NCI-H510A (cell line): ENCODE measurements at places on chromosomes 3 and 15.

DNA sequence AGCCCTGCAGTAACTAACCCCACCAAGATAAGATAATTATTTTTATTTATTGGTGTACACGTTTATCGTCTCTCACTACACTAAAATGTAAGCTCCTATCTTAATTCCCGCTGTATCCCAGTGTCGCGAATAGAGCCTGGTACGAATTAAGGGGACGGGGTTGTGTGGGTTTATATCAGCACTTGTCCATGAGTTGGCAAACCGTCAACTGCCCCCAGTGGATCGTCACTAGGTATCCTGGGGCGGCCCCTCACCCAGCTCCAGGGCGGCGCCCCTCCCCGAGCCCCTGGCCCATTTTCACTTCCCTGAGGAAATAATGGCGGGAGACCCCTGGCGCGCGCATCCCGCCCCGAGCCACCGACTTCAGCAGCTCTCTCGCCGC lies 465 bp downstream of the RUVBL1 start:
- DNase-seq: no peak

DNA sequence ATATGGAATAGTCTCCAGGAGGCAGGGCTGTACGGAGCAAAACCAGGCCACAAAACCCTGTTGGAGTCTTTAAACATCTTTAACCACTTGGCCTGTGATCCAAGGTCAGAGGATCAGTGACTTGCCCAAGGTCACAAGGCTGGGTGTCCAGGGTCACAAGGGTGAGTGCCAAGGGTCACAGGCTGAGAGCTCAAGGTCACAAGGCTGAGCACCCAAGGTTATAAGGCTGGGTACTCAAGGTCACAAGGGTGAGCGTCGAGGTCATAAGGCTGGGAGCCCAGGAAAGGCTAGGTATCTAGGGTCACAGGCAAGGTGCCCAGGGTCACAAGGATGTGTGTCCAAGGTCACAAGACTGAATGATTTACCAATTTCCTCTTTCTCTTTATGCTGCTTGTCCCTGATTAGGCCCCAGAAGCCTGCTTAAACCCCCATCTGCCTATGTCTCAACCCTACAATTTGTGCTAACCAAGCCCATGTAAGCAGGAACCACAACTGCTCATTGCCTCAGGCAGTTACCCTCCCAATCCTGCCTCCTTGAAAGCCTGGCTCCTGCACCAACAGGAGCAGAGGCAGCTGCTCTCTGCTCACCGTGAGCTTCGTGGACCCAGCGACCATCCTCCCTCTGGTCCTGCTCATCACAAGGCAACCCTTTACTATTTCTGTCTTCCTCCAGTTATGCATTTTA lies 51.5 kb downstream of the MGLL start:
- no peak for DNase-seq

DNA sequence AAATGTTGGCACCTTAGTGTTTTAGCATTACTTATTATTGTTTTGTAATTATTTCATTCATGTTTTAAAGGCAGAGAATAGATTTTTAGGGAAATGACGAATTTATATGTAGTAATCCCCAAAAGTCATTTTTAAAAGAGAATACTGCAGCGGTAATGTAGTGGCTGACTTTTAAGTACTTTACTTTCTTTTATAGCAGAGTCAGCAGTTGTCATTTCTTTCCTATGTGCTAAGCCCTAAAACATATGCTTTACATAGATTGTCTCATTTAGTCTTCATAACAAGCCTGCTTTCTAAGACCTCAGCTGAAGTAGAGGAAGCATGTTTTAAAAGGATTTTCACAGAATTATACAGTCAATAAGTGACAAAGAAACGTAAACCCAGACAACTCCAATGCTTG lies 102.1 kb upstream of the PEX5L start:
- DNase-seq: no peak

GRCh38 chr15:48851956-48852355 lies 26.0 kb upstream of the EID1 start:
- no peak for DNase-seq

- no peak for DNase-seq
Observed at GRCh38 chr3:177721864-177722785, 524.8 kb upstream of the TBL1XR1 start.

- no peak for DNase-seq
Observed at GRCh38 chr3:177557548-177557947, 360.3 kb upstream of the TBL1XR1 start.

DNA sequence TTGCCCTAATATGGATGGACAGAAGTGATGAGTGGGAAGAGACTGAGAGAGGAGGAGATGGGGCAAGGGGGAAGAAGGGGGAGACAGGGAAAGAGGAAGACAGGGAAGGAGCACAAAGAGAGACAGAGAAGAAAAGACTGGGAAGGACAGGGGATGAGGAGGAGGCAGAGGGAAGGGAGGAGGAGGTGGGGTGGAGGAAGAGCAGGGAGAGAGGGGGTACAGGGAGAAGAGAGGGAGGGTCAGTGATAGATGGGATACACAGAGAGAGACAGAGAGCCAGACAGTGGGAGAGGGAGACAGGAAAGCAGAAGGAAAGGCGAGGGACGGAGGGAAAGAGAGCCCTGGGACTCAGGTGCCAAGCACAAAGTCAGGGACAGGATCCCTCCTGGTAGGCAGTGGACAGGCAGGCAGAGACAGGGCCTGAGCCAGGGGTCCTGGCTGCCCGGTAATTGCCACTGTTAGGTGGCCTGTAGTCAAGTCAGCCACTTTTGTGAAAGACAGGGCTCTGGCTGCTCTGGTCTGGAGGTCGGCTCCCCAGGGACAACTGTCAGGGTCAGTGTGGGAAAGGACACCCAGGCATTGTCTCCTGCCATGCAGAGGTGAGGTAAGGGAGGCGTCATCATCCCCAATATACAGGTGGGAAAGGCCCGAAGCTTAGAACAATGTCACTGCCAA lies 9.8 kb downstream of the VILL start:
- DNase-seq: no peak

GRCh38 chr3:55368366-55368765 lies 118.7 kb downstream of the WNT5A start:
- no peak for DNase-seq

GRCh38 chr3:99348451-99348850 lies 289.9 kb upstream of the COL8A1 start:
- DNase-seq: no peak

GRCh38 chr3:182644013-182644412 lies 149.3 kb upstream of the ATP11B start:
- no peak for DNase-seq

- DNase-seq: no peak
Observed at GRCh38 chr3:195410546-195410945, 32.3 kb downstream of the ACAP2 start.

GRCh38 chr3:182389071-182389815 lies 404.1 kb upstream of the ATP11B start:
- peak; percentile 69 for DNase-seq

DNA sequence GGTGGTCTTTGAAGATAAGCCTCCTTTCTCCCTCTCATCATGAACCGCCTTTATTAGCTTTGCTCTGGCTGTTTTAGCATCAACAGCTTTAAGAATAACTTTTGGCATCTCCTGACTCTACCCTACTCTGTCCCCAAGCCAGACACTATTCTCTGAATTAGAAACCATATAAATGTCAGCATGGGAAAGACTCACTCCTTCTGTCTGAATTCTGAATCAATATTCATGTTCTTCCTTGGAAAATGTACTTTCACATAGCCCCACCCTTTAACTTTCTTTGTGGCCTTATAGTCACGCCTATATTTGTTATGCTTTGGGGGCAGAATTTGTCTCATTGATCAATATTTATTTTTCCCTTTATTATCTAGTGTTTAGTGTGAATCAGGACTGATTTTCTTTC lies 131.7 kb upstream of the NR2E3 start:
- DNase-seq: no peak

- DNase-seq: no peak
Observed at GRCh38 chr3:173938616-173939015, 541.1 kb downstream of the NLGN1 start.

DNA sequence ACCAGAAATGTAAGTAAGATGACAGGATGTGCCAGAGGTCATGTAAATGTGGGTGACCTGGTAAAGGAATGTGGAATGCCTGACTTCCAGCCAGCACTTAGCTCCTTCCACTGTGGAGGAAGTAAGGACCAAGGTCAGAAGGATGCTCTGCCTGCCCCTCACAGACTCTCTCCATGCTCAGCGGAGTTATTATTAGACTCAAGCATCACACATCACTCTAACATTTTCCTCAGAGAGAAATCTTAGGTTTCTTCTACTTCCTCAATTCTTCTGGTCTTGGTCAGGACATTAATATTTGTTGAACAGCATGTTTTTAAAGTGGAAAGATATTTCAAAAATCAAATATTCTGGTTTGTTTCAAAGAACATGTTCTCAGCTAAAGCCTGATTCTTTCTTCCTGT lies 231.4 kb upstream of the WNT5A start:
- DNase-seq: no peak

DNA sequence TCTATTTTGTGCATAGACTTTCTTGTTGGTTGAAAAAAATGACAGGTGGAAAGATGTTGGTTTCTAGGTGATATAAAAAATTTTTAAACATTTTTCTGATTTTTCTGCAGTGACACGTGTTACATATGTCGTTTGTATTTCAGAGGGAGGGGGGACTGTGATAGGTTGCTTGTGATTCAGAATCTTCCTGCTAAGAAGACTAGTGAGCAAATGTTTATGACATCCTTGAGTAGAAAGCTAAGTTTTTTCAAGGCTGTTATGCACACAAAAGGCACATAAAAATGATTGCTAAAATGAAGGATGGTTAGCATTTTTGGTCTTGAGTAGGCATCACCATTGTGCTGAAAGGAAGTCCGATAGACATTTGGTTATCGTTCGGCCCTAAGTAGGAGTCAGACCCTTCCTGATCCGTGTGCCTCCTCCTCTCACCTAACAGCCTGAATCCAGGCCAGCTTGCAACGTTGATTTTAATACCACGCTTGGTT lies 1.5 kb downstream of the ZNF639 start:
- no peak for DNase-seq

DNA sequence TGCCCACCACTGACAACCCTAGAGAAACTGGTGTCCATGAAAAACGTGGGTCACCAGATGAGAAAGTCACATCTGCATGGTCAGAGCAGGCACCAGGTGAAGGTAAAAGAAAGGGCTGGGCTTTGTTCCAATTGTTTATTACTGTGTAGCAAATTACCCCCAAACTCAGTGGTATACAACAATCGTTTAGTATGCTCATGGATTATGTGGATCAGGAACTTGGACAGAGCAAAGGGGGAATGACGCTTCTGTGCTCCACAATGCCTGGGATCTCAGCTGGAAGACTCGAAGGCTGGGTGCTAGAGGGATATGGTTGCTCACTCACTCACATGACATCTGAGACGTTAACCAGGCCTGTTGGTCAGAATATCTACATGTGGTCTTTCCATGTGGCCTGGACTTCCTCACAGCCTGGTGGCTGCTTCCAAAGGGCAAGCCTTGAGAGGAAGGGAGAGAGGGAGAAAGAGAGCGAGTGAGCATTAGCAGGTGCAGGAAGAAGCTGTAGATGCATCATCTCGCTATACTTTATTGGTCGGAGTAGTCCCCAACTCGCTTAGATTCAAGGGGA lies 44.9 kb downstream of the LPP start:
- DNase-seq: no peak

DNA sequence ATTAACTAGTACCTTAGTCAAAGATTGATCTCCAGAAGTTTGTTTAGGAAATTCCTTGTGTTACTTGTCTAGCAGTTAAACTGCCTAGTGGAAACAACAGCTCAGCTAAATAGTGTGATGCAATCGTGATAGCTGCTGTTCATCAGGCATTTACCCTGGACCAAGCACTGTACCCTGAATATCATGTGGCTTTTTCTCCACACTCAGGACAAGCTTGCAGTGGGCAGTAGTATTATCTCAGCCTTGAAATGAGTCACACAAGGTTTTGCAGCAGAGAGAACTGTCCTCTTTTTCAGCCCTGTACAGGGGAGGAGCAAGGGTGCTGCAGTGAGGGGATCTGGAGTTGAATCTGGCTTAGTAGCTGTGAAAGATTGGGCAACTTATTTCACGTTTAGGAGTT lies 208.4 kb downstream of the TP63 start:
- DNase-seq: no peak

GRCh38 chr3:37170513-37170912 lies 3.9 kb downstream of the LRRFIP2 start:
- DNase-seq: no peak

- DNase-seq: no peak
Observed at GRCh38 chr3:150070271-150070670, 99.6 kb upstream of the PFN2 start.

- no peak for DNase-seq
Observed at GRCh38 chr3:156516284-156516683, 38.6 kb downstream of the SSR3 start.

DNA sequence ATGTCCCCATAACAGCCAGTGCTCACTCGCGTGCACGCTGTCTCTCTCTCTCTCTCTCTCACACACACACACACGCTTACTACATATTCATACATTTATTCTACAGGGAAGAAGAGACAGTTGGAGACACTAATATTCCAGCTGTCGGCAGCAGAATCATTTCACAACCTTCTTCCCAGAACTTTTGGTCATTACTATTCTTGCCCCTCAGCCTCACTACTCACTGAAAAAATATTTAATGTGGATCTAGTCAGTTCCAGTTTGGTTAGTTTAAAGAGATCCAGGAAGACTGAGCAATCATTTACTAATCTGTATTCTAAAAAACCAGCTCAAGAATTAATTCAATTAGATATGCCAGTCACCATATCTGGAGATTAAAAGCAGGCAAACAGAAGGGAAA lies 394.9 kb downstream of the PTPRG start:
- no peak for DNase-seq

DNA sequence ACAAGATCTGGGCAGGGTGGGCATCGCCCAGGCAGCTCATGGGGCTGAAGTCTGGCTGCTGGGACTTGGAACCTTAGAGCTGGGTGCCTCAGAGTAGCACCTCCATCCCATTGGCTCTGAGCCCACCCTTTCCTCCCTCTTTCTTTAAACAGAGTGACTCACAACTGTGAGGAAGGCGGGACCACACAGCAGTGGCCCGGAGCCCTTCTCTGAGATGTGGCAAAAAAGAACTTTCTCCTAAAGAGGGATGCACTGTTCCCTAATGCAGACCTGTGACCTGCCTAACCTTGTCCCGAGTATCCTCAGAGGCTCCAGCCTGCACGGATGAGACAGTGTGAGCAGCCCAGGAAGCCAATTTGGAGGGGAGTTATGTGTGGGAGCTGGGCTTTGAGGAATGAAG lies 23.6 kb downstream of the PRR20G start:
- no peak for DNase-seq

DNA sequence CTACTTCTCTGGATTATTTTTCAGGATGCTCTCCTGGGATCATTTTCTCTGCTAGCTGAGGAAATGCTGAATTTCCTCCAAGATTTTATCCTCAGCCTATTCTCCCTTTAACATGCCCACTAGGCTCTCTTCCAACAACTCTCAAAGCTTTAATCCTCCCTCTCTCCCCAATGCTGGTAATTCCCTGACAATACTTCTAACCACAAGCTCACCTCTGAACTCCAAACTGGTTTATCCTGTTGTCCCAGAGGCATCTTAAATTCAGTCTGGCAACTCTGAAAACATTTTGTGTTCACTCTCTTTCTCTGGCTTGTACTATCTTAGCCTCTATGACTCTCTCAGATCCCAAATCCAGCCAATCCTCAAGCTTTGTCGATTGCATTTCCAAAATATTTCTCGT lies 490.3 kb downstream of the MECOM start:
- DNase-seq: peak; percentile 8

- no peak for DNase-seq
Observed at GRCh38 chr15:89389841-89390603, 55.4 kb upstream of the POLG start.

- DNase-seq: no peak
Observed at GRCh38 chr3:68943753-68944500, 11.6 kb upstream of the TAFA4 start.

- no peak for DNase-seq
Observed at GRCh38 chr3:196138482-196139254, 56.8 kb upstream of the TFRC start.

- DNase-seq: no peak
Observed at GRCh38 chr3:32303399-32303747, 64.9 kb downstream of the CMTM8 start.
